Left lobe of liver (tissue), 2 donors: ENCODE measurements at places on chromosomes 16 and 17.

DNA sequence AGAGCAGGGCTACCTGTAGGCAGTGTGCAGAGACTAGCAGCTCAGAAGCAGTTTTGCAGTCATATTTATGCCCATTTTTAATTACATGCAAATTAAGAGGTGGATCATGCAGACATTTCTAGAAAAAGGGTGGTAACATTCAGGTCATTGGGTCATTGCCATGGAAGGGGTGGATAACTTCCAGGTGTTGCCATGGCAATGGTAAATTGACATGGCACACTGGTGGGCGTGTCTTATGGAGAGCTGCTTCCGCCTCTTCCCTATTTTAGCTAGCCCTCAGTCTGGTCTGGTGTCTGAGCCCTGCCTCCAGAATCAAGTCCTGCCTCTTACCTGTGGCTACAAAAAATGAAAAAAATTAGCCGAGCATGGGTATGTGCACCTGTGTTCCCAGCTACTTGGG is 2.8 kb upstream of the DNAI2 start:
- DNase-seq: no peak

- DNase-seq: no peak
Observed at GRCh38 chr17:4332296-4332970, 34.0 kb downstream of the UBE2G1 start.

DNA sequence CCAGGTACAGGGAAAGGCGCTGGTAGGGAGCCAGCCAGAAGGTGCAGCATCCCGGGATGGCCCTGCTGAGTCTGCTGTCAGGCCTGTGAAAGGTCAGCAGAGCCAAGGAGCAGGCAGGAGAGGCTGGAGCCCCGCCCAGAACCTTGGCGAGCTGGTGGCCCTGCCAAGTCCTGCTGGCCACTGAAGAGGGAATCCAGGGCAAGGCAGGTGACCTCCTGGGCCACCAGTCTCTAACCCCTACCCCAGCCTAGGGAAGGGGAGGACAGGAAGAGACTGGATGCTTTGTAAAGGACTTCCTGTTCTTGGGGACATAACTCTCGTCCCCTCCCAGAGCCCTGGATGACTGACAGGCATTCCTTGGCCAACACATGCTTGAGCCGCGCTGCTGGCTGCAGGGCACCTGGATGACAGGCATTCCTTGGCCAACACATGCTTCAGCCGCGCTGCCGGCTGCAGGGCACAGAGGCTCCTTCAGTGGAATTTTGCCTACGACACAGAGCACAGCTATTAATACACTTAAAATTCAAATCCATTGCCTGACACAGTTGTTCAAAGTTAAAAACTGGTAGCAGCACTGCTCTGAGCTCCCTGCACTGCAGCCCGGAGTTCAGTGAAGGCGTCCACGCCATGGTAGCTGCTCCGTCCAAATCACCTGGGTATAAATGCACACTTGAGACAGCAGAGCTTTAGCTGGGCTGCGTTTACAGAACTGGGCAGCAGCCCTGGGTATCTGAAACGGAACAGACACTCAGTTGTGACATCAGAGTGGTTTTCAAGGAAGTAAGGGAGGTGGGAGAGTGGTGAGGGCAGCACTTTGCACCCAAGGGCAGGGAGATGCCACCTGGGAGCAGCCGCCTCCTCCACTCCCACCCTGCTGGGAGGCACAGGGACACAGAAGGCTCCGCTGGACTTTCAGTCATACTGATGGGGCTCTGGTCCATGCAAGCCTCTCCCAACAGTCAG is 2.0 kb upstream of the BRICD5 start:
- DNase-seq: no peak

GRCh38 chr17:66514227-66514806 is 211.9 kb downstream of the PRKCA start:
- DNase-seq: no peak

GRCh38 chr17:31580706-31581490 is 189.4 kb downstream of the RAB11FIP4 start:
- DNase-seq: peak; percentile 60

DNA sequence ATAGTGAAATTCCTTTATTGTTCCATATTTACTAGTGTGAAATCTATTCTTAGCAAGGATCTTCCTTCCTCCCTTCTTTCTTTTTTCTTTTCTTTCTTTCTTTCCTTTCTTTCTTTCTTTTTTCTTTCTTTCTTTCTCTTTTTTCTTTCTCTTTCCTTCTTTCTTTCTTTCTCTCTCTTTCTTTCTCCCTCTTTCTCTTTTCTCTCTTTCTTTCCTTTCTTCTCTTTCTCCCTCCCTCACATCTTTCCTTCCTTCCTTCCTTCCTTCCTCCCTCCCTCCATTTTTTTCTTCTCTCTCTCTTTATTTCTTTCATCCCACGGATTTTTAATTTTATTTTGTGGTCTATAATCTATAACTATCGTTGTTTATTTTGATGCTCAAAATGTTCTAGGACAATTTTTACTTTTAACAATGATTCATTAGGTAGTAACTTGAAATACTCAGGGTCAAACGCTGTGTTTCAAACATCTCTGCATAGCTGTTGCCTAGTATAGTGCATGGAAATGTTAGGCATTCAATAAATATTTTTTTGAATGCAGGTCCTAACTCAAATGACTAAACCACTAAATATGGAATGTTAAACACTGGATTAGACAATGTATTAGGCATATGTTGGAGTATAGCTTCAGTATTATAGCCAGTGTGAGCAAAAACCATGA is 178.3 kb downstream of the MAP2K6 start:
- DNase-seq: no peak

DNA sequence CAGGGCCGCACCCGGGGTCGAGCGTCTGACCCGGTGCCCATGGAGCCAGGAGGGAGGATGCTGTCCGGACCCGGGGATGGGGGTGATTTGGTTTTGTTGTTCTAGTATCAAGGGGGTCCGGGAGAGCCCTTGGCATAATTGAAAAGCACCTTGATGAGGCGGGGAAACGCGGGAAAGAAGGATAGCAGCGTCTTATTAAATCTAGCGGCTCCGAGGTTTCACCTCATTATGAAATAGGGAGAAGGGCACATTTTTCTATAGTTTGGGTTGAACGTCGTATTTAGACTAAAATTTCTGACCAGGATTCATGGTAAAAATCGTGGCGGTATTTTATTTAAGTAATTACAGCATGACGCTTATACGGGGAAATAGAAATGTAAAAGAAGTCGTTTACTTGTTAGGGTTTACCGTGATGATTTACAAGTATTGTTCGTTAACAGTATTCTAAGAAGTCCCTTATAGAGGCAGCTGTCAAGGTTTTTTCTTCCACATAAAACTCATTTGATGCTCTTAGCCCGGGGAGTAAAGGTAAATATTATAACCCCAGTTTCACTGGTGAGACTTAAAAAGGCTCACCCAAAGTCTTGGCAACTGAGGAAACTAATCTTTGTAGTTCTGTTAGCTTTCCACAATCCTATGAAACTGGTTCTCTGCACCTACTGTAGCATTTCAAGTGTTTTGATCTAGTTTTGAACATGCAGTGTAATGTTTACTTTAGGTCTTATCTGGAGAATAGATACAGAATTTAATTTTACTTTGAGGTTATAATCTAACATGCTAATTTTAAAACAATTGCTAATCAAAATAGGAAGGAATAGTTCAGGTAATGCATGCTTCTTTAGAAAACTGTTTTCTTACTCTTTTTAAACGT is 756 bp downstream of the LUC7L3 start:
- DNase-seq: no peak

- no peak for DNase-seq
Observed at GRCh38 chr17:72171703-72172667, 51.2 kb downstream of the SOX9 start.

GRCh38 chr17:78105551-78105950 is 23.0 kb downstream of the TMC6 start:
- no peak for DNase-seq

- DNase-seq: no peak
Observed at GRCh38 chr17:80999536-81000333, 8.1 kb downstream of the CHMP6 start.

DNA sequence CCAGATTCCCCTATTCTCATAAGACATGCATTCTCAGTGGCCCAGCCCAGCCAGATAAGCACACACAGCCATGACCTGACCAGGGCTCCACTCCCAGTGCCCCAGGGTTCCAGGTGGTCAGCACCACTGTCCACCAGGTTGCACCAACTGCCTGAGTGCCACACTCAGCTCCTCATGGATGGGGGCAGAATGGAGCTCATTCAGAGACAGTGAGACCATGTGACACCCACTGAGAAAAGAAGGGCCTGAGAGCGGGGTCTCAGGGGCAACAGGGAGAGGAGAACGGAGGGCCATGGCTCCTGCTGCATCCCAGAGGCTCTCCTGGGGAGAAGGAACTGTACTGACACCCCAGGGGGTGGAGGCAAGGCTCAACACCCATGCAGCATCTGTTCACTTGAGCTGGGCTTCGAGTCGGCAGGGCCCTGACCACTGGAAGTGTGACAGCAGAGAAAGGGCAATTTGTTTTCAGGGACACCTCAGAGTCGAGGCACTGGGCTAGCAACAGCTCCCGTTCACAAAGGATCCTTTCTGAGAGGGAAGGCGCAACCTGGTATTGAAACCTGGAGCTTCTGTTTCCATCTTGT is 18.7 kb upstream of the SLC38A8 start:
- DNase-seq: peak; percentile 23

GRCh38 chr17:65013613-65014391 is 42.7 kb downstream of the GNA13 start:
- no peak for DNase-seq

DNA sequence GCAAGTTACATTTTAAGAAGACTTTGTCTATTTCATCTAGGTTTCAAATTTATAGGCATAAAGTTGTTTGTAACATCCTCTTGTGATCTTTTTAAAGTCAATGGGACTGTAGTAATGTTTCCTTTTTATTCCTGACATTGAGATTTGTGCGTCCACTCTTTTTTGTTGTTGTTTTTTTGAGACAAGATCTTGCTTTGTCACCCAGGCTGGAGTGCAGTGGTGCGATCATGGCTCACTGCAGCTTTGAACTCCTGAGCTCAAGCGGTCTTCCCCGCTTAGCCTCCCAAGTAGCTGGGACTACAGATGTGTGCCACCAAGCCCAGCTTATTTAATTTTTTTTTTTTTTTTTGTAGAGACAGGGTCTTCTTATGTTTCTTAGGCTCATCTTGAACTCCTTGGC is 29.9 kb downstream of the RPTOR start:
- DNase-seq: no peak
